ENCODE measurements at places on chromosomes 4 and X.
A peak's percentile ranks its signal among the peaks of the same experiment; 100 is the strongest.

GRCh38 chr4:173189117-173189693, 20.6 kb downstream of the GALNT7 start:
- DNase-seq: no peak

DNA sequence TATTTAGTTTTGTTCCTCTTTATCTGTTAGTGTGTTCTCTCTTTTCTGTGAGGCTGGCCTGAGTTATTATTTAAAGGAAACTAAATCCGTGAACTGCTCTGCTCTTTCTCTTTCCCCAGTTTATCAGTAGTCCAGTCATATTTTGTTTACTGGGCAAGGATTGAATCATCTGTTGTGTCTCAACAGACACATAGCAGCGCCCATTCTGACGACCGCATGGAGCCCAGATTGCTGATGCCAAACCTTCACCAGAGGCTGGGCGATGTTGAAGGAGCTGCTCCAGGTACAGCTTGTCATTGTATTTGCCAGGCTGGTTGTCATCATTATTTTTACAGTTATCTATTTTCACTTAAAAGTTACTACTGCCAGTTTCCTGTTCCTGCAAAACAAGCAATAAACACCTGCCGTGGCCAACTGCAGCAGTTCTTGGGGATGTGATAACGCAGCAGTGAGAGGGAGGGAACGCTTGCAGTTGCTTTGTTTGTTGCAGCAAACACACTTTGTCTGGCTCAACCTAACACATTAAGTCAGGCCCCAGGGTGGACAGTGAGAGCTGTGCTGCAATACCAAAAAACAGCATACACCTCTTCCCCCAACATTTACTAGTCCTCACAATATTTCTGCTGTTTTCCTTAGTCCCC, 10.1 kb downstream of the REELD1 start:
- DNase-seq: no peak

DNA sequence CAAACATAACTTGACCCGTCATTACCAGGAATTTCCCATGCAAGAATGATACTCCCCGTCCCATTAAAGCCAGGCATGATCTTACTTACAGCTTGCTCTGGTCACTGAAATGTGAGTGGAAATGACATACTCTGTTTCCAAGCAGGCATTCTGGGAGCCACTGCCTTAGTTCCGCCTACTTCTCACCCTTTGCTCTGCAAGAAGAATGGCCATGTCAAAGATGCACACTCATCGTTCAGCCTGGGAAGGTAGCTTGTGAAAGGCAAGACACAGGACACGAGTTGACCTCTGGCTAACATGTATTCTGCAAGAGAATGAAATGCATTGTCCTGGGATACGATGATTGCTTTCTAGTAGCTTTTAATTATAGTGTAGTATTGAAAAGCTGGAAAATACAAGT, 1144.4 kb downstream of the NLGN4X start:
- DNase-seq: no peak

DNA sequence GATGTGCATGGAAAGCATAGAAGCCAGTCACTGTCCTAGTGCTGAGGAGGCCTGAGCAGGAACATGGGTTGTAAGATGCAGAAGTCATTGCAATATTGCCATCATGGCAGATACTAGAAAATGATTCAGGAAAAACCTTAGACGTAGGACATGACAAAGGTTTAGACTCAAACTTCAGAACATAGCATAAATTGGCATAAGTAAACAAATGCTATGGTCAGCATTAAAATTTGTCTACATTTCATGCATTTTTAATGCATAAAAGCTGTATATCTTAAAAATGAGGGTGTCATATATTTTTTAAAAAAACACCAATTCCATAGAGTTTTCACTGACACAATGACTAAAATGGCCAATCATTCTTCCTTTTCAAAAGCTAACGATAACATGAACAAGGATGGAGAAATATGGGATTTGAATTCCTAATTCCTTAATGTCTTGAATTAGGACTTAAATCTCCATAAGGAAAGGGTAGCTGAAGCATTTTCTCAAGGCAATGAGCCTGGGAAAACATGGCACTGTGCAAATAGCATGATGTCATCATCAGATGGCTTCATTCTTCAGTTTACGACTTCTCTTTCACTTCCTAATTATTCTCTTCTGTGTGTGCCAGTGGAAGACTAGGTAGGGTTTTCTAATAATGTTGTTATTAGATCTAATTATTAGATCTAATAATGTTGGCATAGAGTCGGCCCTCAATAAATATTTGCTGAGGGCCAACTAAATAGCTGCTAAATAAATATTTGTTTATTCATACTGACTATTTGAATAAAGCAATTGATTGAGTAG, 125.1 kb upstream of the FRG1 start:
- DNase-seq: no peak

- DNase-seq: peak; percentile 44
Observed at GRCh38 chr4:56048383-56048701, 99.6 kb downstream of the CEP135 start.

GRCh38 chr4:55933611-55934010, 15.1 kb upstream of the CEP135 start:
- DNase-seq: no peak

DNA sequence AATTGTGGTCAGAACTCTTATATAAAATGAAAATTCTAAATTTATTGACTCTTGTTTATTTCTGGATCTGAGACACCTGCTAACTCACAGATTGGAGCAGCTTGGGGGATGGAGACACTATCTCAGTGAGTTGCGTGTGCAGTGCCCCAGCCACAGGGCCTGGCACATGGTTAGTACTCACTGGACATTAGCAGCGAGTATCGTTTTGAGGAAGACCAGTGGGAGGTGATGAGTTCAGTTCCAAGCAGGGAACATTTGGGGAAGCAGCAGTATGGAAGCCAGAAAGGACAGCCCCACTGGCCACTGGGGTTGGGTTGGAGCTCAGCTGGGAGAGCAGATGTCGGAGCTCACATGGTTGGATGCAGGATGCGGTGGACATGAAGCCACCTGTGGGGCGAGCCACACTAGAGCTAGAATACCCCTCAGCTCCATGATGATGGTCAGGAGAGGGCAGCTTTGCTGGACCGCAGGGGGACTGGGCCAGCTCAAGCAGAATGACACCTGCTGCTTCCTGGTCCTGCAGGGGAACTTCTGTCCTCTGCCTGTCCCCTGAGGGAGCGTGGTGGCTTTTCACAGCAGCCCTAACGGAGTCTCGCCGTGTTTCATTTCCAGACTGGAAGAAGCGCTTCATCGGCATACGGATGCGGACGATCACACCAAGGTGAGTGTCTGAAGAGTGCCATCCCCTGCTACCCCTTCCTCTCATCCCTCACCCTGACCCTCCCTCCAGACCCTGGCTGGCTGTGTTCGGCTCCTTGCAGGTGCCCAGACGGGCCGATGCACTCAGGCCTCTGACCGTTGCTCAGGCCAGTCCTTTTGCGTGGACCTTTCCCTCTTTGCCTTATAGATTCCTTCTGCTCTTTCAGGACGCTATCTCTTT, 32.5 kb downstream of the HTRA3 start:
- no peak for DNase-seq

GRCh38 chrX:148498067-148498466, 2.4 kb upstream of the AFF2 start:
- no peak for DNase-seq

DNA sequence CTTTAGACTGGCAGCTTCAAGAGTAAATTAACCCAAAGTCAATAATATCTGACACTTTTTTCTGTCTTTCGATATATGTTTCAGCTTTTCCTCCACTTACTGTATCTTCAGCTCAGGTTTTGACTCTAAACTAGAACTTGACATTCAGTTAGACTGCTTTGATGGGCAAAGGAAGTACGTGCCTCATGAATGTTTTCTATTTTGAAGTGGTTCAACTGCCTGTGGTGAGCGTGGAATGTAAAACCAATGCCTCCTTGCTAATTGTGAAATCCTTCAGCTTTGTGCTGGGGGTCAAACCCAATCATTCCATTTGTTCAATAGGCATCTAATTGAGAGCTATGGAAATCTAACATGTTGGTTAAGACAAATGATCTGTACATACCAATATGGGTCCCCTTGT, 857.0 kb upstream of the HTR2C start:
- no peak for DNase-seq

- no peak for DNase-seq
Observed at GRCh38 chr4:70559924-70560323, 32.1 kb upstream of the AMBN start.

DNA sequence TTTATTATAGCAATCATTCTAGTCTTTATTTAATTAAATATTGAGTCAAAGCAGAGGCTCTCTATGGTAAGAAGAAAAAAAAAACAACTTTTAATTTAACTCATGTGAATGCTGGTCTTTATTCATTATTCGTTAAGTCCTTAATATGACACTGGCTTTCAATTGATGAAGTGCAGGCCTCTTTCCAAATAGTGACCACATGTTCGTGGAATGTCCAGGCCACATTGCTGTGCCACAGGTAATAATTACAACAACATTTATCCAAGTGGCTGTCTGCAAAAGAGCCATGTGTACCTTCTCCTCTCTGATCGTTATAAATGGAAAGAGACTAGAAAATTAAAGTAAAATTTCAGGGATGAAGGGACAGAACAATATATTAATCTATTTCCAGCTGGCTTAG, 220.1 kb upstream of the PABPC4L start:
- no peak for DNase-seq

- peak; percentile 42 for DNase-seq
Observed at GRCh38 chr4:185339941-185340340, 55.8 kb downstream of the LRP2BP start.

GRCh38 chrX:145818186-145819113, 821 bp downstream of the SLITRK2 start:
- no peak for DNase-seq

All from Karpas-422 (cell line).